ENCODE measurements at places on chromosomes 6 and 20. TPM values are rescaled to one million over a fixed set of nuclear protein-coding genes. Genes with fewer than 3 reads are reported as not detected.

Gene SSTR4
- total RNA-seq, result 0.41 TPM

Gene MACROD2
- total RNA-seq, result 47.7 TPM

Gene MBOAT1
- total RNA-seq, result 7.3 TPM

Gene TULP4
- 1,613 TPM for total RNA-seq

Gene MTRF1L
- 13.0 TPM for total RNA-seq

Gene GLYATL3
- total RNA-seq, result not detected

Gene ZSCAN31
- total RNA-seq, result 13.5 TPM

Gene MYLK2
- total RNA-seq, result 0.82 TPM

Gene SYTL3
- 2.0 TPM for total RNA-seq

Gene GFOD1
- 32.2 TPM for total RNA-seq

Gene LPA
- 1.2 TPM for total RNA-seq

Gene FERMT1
- total RNA-seq, result 1.2 TPM

Gene FAM184A
- 30.2 TPM for total RNA-seq

Gene ADGB
- under 0.01 TPM for total RNA-seq

Gene RHAG
- 0.41 TPM for total RNA-seq

Gene RBM24
- 31.4 TPM for total RNA-seq

Gene ARG1
- total RNA-seq, result 0.41 TPM

Gene MEP1A
- total RNA-seq, result not detected

Gene SEMG2
- total RNA-seq, result not detected

Gene BMP7
- total RNA-seq, result 9.4 TPM

Gene IL17F
- total RNA-seq, result not detected

Gene OR2J2
- total RNA-seq, result not detected

Gene CLPSL1
- not detected for total RNA-seq

Gene ELMO2
- 43.2 TPM for total RNA-seq

Gene ULBP3
- 11.8 TPM for total RNA-seq

Gene KIF6
- total RNA-seq, result 1.2 TPM

Gene OVOL2
- 0.41 TPM for total RNA-seq

Gene KCNB1
- 5.7 TPM for total RNA-seq

Gene ZSCAN23
- total RNA-seq, result 11.0 TPM

Gene MTFR2
- 0.41 TPM for total RNA-seq

Gene THEMIS
- total RNA-seq, result 0.41 TPM

Gene PXMP4
- total RNA-seq, result 10.6 TPM

Gene EYA2
- total RNA-seq, result 2.4 TPM

Gene MCHR2
- total RNA-seq, result 12.6 TPM

Gene PROKR2
- total RNA-seq, result 8.6 TPM

Gene SLC17A2
- not detected for total RNA-seq

Gene ZC2HC1B
- not detected for total RNA-seq

Gene MEI4
- 0.82 TPM for total RNA-seq

Gene FKBP1C
- total RNA-seq, result 0.41 TPM

Gene SUPT3H
- 63.6 TPM for total RNA-seq

Gene TSHZ2
- 2.4 TPM for total RNA-seq

Gene PRKN
- total RNA-seq, result 6.1 TPM

Gene PPIL1
- total RNA-seq, result 40.8 TPM

Gene TMEM217
- total RNA-seq, result 1.2 TPM

Gene DUSP22
- total RNA-seq, result 14.7 TPM

Gene SLC17A1
- total RNA-seq, result not detected

Gene ME1
- total RNA-seq, result 2.9 TPM

Gene RIPOR2
- total RNA-seq, result 17.9 TPM

Gene PBOV1
- not detected for total RNA-seq

Gene DNAH8
- total RNA-seq, result under 0.01 TPM

Gene RAET1G
- total RNA-seq, result not detected

Data from frontal cortex (tissue), 4 donors.